ENCODE measurements at places on chromosomes 2 and 18.

GRCh38 chr2:43406651-43407279, 180.4 kb upstream of the ZFP36L2 start:
- no peak for DNase-seq

GRCh38 chr2:80715433-80715832, 410.9 kb upstream of the LRRTM1 start:
- no peak for DNase-seq

DNA sequence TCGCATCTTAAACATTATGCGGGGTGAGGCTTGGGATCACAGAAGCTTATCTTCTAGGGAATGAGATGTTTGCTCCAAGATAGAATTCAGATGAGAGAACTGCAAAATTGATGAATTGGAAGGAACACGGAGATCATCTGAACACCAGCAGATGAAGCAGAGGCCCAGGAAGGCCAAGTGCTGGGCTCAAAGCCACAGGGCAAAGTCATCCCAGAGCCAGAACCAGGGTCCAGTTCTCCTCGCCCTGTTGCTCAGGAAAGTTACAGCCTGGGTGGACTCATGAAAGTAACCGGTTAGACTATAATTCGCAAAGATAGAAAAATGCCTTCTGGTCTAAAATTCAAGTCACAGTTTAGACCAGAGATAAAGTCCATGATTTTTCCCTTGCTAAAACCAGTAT, 456.1 kb upstream of the ID2 start:
- DNase-seq = no peak

DNA sequence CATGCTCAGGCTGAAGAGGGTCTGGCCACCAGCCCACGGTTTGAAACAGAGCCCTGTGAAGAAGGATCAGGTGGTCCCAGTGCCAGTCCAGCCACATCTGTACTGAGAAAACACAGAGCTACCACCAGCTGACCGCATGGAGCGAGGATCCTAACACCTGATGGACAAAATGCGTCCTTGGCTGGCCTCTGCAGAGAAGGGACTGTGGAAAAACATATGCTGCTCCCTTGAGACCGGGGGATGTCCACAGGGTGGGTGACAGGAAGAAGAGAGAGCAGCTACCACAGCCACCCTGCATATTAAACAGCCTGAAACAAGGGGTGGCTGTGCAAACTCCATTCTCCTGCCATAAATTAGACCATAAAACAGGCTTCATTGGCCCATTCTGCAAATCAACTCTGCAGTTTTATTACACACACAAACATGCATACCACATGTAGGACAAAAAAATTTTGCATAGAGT, 137.2 kb downstream of the BCL2 start:
- no peak for DNase-seq

- DNase-seq = no peak
Measured at GRCh38 chr2:20635113-20635510, 15.8 kb downstream of the HS1BP3 start.

GRCh38 chr2:144996225-144996795, 476.4 kb upstream of the ZEB2 start:
- peak; percentile 53 for DNase-seq

Measured in astrocyte (in vitro differentiated cells and primary cell).